ENCODE measurements at places on chromosomes 6 and 20.

- no peak for DNase-seq
Measured at GRCh38 chr20:21569586-21569985, 55.7 kb upstream of the NKX2-2 start.

GRCh38 chr6:56046576-56046975, 171.2 kb upstream of the BMP5 start:
- DNase-seq, result no peak

GRCh38 chr6:170088582-170088955, 202.3 kb downstream of the DLL1 start:
- DNase-seq, result peak; percentile 73

- DNase-seq, result no peak
Measured at GRCh38 chr6:137150072-137150471, 23.4 kb downstream of the IL22RA2 start.

GRCh38 chr6:35014786-35015185, 125.7 kb downstream of the ANKS1A start:
- DNase-seq, result no peak

- no peak for DNase-seq
Measured at GRCh38 chr6:56349194-56349593, 101.8 kb upstream of the COL21A1 start.

GRCh38 chr20:32385541-32385940, 27.4 kb downstream of the ASXL1 start:
- no peak for DNase-seq

DNA sequence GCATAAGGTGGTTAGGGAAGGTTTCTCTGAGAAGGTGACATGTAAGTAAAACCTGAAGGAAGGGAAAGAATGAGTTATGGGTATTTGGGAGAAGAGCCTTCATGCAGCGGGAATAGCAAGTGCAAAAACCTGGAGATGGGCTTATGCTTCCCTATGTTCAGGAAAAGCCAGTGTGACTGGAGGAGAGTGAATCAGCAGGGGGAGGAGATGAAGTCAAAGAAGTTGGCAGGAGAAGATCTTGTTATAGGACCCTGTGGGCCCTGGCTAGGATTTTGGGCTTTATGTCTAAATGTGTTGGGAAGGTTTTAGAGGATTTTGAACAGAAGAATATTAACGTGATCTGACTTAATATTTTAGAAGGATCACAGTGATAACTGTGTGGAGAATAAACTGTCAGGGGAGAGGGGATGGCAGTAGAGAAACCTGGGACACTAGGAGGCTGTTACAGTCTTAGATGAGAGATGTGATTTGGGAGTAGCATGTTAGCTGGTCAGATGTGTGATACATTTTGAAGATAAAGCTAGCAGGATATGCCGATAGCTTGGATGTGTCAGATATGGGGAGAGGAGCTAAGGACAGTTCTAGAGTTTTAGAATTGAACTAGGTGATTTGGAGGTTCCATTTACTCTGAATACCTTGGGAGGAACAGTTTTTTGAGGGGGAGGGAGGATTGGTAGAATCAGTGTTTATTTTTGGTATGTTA, 41.0 kb downstream of the PHF3 start:
- DNase-seq, result no peak

All from kidney (tissue), 22 donors.